Aorta (tissue), 5 donors: ENCODE measurements at places on chromosomes 12 and 14. TPM values are rescaled to one million over a fixed set of nuclear protein-coding genes. Genes with fewer than 3 reads are reported as not detected.
A peak's percentile ranks its signal among the peaks of the same experiment; 100 is the strongest.

- H3K4me3 ChIP-seq: no peak overlapping the region
- no peak overlapping the region for H3K27ac ChIP-seq
- H3K4me1 ChIP-seq: peaks cover 3% of the 10 kb centered on the region
- no peaks in the 10 kb centered on the region for H3K36me3 ChIP-seq
These were observed 85.7 kb downstream of the PPP2R5E start for GRCh38 chr14:63457498-63457897.

KRT83 gene
- not detected for total RNA-seq

DNA sequence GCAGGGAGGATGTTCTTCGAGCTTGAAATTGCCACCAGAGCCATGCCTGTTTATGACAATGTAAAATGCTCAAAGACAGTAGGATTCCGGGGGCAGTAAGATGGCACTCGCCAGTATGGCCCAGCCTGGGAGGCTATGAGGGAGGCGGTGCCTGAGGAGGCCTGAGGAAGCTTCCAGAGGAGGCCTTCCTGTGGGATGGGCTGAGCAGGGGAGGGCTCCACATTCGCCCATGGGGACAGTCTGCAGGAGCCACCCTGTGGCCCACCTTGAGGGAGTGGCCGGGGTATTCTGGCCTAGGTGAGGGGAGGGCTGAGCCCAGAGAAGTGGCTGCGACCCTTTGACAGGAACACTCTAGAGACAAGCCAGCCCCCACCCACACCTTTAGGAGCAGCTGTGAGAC is 50.7 kb downstream of the IQSEC3 start:
- DNase-seq: peak; percentile 60
- H3K4me3 ChIP-seq: no peak overlapping the region
- no peak overlapping the region for H3K27ac ChIP-seq
- no peaks in the 10 kb centered on the region for H3K27me3 ChIP-seq
- no peaks in the 10 kb centered on the region for H3K36me3 ChIP-seq

- DNase-seq: peak; percentile 50
- no peaks in the 10 kb centered on the region for H3K36me3 ChIP-seq
- peaks cover 2% of the 10 kb centered on the region for H3K4me1 ChIP-seq
- no peaks in the 10 kb centered on the region for H3K27me3 ChIP-seq
- no peak overlapping the region for H3K27ac ChIP-seq
These were observed 110.4 kb downstream of the BCAT1 start for GRCh38 chr12:24838531-24838950.

DNA sequence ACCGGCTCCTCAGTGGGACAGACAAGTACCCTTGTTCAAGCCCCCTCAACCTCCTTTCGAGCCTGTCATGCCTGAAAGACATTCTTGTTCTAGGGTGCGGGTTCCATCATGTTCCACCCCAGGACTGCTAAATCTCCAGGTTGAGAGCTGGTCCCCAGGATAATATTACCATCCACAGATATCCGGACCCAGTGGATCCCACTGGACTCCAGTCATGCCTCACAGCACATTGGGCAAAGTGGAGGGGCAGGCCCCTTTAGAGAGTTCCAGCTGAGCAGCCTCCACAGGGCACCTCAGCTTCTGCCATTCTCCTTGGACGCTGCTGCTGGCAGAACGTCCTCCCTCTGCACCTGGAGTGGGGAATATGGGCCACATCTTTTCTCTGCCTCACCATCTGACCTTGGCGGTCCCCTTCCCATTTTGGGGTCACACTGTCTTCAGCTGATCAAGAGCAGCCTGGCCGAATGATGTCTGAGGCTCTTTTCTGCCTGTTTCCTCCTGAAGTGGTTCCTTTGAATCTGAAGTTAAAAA is 137.4 kb downstream of the BCL11B start:
- no peaks in the 10 kb centered on the region for H3K27me3 ChIP-seq
- H3K4me3 ChIP-seq: no peak overlapping the region

WIF1 gene
- total RNA-seq: 0.48 TPM

- no peak overlapping the region for H3K4me3 ChIP-seq
- H3K27me3 ChIP-seq: no peaks in the 10 kb centered on the region
- no peaks in the 10 kb centered on the region for H3K36me3 ChIP-seq
- no peak for DNase-seq
- no peak overlapping the region for H3K27ac ChIP-seq
These were observed 248.0 kb upstream of the FLRT2 start for GRCh38 chr14:85281921-85282320.

FAM90A1 gene
- 0.32 TPM for total RNA-seq

DNA sequence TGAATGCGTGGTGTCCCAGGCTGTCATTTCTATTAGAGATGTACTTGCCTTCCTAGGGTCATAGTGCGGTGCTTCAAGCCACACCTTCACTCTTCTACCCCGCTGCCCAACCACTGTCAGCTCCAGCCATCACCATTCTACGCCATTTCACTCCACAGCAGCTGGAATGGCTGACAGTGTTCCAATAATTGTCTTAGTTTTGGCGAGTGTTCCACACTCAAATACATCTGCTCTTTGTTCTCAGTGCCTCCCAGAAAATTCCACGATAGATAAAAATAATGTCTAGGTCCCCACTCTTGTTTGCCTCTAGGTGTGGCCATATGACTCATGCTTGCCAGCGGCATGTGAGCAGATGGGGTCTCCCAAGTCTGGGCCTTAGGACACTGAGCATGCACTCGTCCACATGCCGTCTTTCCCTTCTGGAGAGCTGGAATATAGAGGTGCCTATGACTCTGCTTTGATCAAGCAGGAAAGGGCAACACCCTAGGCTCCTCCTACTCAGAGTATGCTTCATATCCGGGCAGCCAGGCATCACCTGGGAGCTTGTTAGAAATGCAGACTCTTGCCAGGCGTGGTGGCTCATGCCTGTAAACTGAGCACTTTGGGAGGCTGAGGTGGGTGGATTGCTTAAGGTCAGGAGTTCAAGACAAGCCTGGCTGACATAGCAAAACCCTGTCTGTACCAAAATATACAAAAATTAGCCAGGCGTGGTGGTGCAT is 163.0 kb downstream of the BRMS1L start:
- H3K4me3 ChIP-seq: no peak overlapping the region
- no peak for DNase-seq
- H3K27me3 ChIP-seq: no peaks in the 10 kb centered on the region
- H3K36me3 ChIP-seq: no peaks in the 10 kb centered on the region

MMP19 gene
- total RNA-seq: 144 TPM

AGAP2 gene
- total RNA-seq: 3.6 TPM

GRCh38 chr14:47917344-47917954 is 242.0 kb upstream of the MDGA2 start:
- no peaks in the 10 kb centered on the region for H3K4me1 ChIP-seq
- no peak for DNase-seq
- H3K4me3 ChIP-seq: no peak overlapping the region
- H3K36me3 ChIP-seq: no peaks in the 10 kb centered on the region
- no peak overlapping the region for H3K27ac ChIP-seq

DNA sequence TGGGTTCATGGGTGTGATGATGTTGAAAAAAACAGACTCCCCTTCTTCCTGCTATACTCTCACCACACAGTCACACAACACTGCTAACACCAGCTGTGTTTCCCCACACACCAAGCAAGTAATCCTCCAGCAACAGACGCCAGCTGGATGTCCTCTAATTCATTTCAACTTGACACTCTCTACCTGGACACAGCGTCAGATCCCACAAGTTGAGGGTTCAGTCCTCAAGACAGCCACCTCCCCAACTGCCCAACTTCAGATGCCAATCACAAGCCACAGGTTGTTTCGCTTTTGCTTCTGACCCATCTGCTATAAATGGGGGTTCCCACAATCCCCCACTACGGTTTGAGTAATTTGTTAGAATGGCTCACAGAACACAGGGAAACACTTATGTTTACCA is 49.3 kb downstream of the TMEM30B start:
- DNase-seq: no peak
- no peaks in the 10 kb centered on the region for H3K27me3 ChIP-seq
- H3K27ac ChIP-seq: no peak overlapping the region
- no peaks in the 10 kb centered on the region for H3K4me1 ChIP-seq
- no peaks in the 10 kb centered on the region for H3K36me3 ChIP-seq
- no peak overlapping the region for H3K4me3 ChIP-seq

GRCh38 chr12:130955238-130955816 is 1.6 kb downstream of the ADGRD1 start:
- no peaks in the 10 kb centered on the region for H3K27me3 ChIP-seq
- DNase-seq: no peak
- H3K27ac ChIP-seq: no peak overlapping the region
- no peaks in the 10 kb centered on the region for H3K4me1 ChIP-seq
- no peak overlapping the region for H3K4me3 ChIP-seq

- no peaks in the 10 kb centered on the region for H3K4me1 ChIP-seq
- no peaks in the 10 kb centered on the region for H3K27me3 ChIP-seq
- no peak for DNase-seq
- H3K36me3 ChIP-seq: no peaks in the 10 kb centered on the region
- H3K27ac ChIP-seq: peak overlapping the region; percentile 97
These were observed 2.1 kb downstream of the GLIPR1 start for GRCh38 chr12:75482646-75483045.

GRCh38 chr14:38217553-38217952 is 9.8 kb downstream of the SSTR1 start:
- H3K4me3 ChIP-seq: no peak overlapping the region
- H3K4me1 ChIP-seq: no peaks in the 10 kb centered on the region
- no peak overlapping the region for H3K27ac ChIP-seq
- no peak for DNase-seq
- H3K36me3 ChIP-seq: no peaks in the 10 kb centered on the region

GRCh38 chr14:103259801-103260628 is 74.0 kb upstream of the EIF5 start:
- no peak overlapping the region for H3K27ac ChIP-seq
- H3K36me3 ChIP-seq: no peaks in the 10 kb centered on the region
- no peaks in the 10 kb centered on the region for H3K27me3 ChIP-seq
- DNase-seq: peak; percentile 56

CCDC175 gene
- total RNA-seq: 1.1 TPM

DNA sequence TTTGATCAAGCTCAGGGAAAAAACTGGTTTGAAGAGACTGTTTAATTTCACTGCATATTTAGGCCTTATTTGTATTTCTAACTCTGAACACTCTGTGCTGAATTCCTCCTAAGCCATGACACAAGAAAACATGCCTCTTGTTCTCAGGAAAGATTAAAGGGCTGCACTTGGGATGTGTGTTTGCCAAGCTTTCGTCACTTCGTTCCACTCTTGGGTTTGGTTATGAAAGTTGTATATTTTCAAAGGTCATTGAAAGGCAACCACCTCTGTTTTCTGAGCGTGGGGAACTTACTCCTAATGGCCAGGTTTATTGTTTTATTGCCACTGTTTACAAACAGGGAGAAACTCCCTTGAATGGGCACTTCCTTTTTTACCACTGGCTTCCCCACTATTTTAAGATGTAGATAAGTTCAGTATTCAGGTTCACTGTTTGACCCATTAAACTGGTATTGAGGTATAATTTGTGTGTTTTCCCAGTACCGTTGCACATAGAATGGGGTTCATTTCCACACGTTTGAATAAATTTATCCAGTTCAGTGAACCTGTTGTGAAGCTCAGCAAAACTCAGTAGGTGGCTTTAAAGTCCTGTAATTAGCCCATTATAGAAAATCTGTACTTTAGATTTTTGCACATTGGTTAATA is 65.3 kb downstream of the NKX2-1 start:
- DNase-seq: no peak
- no peak overlapping the region for H3K27ac ChIP-seq
- no peaks in the 10 kb centered on the region for H3K36me3 ChIP-seq
- no peak overlapping the region for H3K4me3 ChIP-seq
- no peaks in the 10 kb centered on the region for H3K4me1 ChIP-seq
- no peaks in the 10 kb centered on the region for H3K27me3 ChIP-seq

- no peaks in the 10 kb centered on the region for H3K27me3 ChIP-seq
- H3K4me3 ChIP-seq: no peak overlapping the region
- no peaks in the 10 kb centered on the region for H3K36me3 ChIP-seq
- no peak overlapping the region for H3K27ac ChIP-seq
These were observed 108.2 kb upstream of the SLC38A2 start for GRCh38 chr12:46480724-46481123.

MBD6 gene
- 77.4 TPM for total RNA-seq

ENDOU gene
- 0.29 TPM for total RNA-seq

DNA sequence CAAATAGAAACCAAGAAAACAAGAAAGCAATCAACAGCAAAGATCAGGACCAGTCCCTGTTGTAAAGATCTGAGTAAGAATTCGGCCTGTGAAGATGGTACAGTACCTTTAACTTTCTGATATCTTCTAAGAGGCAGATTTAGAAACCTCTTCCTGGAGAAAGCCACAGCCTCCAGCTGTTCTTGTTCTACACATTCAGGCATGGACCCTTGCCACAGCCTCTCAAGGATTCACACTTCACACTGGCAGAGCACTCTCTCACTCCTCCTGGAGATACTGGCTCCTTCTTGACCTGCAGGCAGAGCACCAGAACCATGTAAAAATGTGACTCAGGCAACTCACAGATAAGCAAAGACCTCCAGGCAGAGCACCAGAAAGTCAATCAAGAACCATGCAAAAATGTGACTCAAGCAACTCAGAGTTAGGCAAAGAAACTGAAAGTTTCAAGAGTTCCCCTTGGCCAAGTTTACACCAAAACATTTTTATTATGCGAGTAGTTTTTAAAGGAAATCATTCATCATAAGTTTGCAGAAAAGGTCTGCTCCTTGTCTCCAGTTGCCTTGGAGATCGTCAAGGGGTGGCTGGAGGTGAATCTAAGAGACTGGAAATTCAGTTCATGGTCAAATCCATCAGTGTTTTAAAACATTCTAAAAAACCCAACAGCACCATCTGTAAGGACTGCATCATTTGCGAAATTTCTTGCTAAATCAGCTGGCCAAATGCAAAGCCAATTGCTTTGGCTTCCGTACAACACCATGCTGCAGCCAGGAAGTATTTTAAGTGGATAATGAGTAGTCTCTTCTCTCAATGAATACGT is 119.3 kb upstream of the MDM1 start:
- no peaks in the 10 kb centered on the region for H3K36me3 ChIP-seq
- peaks cover 6% of the 10 kb centered on the region for H3K4me1 ChIP-seq

- no peaks in the 10 kb centered on the region for H3K27me3 ChIP-seq
- DNase-seq: peak; percentile 72
- no peak overlapping the region for H3K4me3 ChIP-seq
- no peaks in the 10 kb centered on the region for H3K4me1 ChIP-seq
These were observed 114.0 kb downstream of the PRMT8 start for GRCh38 chr12:3604748-3605586.

GRCh38 chr12:18794000-18794399 is 56.1 kb downstream of the CAPZA3 start:
- no peak overlapping the region for H3K27ac ChIP-seq
- no peak overlapping the region for H3K4me3 ChIP-seq
- DNase-seq: no peak
- H3K27me3 ChIP-seq: no peaks in the 10 kb centered on the region

DNA sequence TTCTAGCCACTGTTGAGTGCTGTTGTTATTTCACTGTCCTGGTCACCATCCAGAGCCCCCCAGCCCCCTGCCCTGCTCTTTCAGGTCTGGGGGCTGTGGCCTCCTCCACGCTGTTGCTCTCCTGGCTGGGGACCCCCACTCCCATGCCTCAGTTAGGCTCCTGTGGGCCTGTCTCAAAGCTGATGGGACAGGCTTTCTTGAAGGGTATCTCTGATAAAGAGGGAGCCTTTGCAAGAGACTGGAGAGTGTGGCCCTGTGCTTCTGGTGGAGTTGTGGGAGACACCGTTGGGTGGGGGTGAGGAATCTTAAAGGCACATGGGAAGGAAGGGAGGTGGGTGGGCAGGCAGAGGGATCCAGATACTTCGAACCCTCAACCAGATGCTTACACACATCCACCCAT is 12.2 kb upstream of the KRT86 start:
- H3K27me3 ChIP-seq: no peaks in the 10 kb centered on the region
- H3K4me3 ChIP-seq: no peak overlapping the region
- DNase-seq: no peak
- no peaks in the 10 kb centered on the region for H3K36me3 ChIP-seq
- no peaks in the 10 kb centered on the region for H3K4me1 ChIP-seq

- peaks cover 3% of the 10 kb centered on the region for H3K27me3 ChIP-seq
- H3K4me1 ChIP-seq: no peaks in the 10 kb centered on the region
- peak; percentile 87 for DNase-seq
These were observed 1.1 kb downstream of the PAX9 start for GRCh38 chr14:36662543-36663403.

SLC25A47 gene
- not detected for total RNA-seq
